Smooth muscle cell of bladder (primary cell): ENCODE measurements at places on chromosomes 2 and 18. TPM values are rescaled to one million over a fixed set of nuclear protein-coding genes. Genes with fewer than 3 reads are reported as not detected.

SRD5A2 gene
- total RNA-seq, result not detected in 2 replicates

PNPT1 gene
- total RNA-seq, result 13.4 and 19.7 TPM in 2 replicates

COBLL1 gene
- 4.4 and 8.0 TPM in 2 replicates for total RNA-seq

TRAK2 gene
- total RNA-seq, result 32.4 and 36.8 TPM in 2 replicates

TMEM200C gene
- 0.14 and 0.74 TPM in 2 replicates for total RNA-seq

MARCO gene
- not detected in 2 replicates for total RNA-seq

COLEC12 gene
- 29.0 and 79.5 TPM in 2 replicates for total RNA-seq

SMIM21 gene
- total RNA-seq, result not detected in 2 replicates

FEV gene
- not detected in 2 replicates for total RNA-seq

INHBB gene
- under 0.01 and 0.09 TPM in 2 replicates for total RNA-seq

IL37 gene
- not detected in 2 replicates for total RNA-seq

PARD6G gene
- 1.4 and 2.8 TPM in 2 replicates for total RNA-seq

CD8A gene
- not detected in 2 replicates for total RNA-seq

CD28 gene
- under 0.01 TPM in 1 of 2 replicates, not detected in the other for total RNA-seq

CREG2 gene
- total RNA-seq, result 0.14 and 0.65 TPM in 2 replicates

RGPD4 gene
- total RNA-seq, result under 0.01 TPM in 1 of 2 replicates, not detected in the other

PROM2 gene
- 0.14 and 0.28 TPM in 2 replicates for total RNA-seq

ZNF396 gene
- 2.8 and 3.1 TPM in 2 replicates for total RNA-seq

TCF7L1 gene
- total RNA-seq, result 1.00 and 1.0 TPM in 2 replicates

CTAGE1 gene
- total RNA-seq, result not detected in 2 replicates

CHRNA1 gene
- total RNA-seq, result 0.09 and 0.14 TPM in 2 replicates
